ENCODE measurements at places on chromosomes 4 and X. TPM values are rescaled to one million over a fixed set of nuclear protein-coding genes. Genes with fewer than 3 reads are reported as not detected.

NPNT gene
- total RNA-seq, result 15.4 TPM

NXF3 gene
- total RNA-seq, result not detected

IL13RA1 gene
- total RNA-seq, result 34.0 TPM

GAGE12H gene
- not detected for total RNA-seq

SSX2B gene
- not detected for total RNA-seq

SFRP2 gene
- not detected for total RNA-seq

ITM2A gene
- total RNA-seq, result 6.3 TPM

P2RY4 gene
- not detected for total RNA-seq

Measured in epithelial cell of proximal tubule (primary cell).